ENCODE measurements at places on chromosomes 7 and 10.
A peak's percentile ranks its signal among the peaks of the same experiment; 100 is the strongest.

DNA sequence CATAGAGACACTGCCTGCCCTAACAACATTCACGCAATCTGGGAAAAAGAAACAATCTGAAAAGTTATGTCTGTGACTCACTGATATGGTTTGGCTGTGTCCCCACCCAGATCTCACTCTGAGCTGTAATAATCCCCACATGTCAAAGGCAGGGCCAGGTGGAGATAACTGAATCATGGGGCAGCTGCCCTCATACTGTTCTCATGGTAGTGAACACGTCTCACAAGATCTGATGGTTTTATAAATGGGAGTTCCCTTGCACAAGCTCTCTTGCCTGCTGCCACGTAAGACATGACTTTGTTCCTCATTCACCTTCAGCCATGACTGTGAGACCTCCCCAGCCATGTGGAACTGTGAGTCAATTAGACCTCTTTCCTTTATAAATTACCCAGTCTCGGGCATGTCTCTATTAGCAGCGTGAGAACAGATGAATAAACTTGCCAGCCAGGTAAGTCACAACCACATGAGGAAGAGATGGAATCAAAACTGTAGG, 341.5 kb upstream of the AOAH start:
- peak; percentile 6 for DNase-seq

DNA sequence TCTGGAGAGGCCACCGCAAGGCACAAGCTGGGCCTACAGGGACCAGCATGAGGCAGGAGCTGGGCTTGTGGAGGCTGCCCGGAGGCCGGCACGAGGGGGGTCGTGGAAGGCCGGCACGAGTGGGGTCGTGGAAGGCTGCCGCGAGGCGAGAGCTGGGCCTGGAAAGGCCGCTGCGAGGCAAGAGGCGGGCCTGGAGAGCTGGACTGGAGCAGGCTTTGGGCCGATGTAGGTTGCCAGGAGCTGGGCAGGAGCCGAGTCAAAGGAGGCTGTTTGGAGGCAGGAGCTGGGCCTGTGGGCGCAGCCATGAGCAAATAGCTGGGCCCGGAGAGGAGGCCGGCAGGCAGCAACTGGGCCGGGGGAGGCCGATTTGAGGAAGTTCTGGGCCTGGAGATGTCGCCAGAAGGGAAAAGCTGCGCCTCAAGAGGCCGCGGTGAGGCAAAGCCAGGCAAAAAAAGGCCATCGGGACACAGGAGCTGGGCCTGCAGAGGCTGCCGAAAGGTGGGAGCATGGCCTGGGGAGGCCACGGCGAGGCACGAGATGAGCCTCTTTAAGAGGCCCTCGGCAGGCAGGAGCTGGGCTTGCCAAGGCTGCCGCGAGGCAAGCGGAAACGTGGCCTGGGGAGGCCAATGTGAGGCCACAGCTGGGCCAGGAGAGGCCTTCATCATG, 26.5 kb downstream of the MDH2 start:
- DNase-seq = no peak

GRCh38 chr10:131134001-131134576, 177.4 kb downstream of the TCERG1L start:
- no peak for DNase-seq

DNA sequence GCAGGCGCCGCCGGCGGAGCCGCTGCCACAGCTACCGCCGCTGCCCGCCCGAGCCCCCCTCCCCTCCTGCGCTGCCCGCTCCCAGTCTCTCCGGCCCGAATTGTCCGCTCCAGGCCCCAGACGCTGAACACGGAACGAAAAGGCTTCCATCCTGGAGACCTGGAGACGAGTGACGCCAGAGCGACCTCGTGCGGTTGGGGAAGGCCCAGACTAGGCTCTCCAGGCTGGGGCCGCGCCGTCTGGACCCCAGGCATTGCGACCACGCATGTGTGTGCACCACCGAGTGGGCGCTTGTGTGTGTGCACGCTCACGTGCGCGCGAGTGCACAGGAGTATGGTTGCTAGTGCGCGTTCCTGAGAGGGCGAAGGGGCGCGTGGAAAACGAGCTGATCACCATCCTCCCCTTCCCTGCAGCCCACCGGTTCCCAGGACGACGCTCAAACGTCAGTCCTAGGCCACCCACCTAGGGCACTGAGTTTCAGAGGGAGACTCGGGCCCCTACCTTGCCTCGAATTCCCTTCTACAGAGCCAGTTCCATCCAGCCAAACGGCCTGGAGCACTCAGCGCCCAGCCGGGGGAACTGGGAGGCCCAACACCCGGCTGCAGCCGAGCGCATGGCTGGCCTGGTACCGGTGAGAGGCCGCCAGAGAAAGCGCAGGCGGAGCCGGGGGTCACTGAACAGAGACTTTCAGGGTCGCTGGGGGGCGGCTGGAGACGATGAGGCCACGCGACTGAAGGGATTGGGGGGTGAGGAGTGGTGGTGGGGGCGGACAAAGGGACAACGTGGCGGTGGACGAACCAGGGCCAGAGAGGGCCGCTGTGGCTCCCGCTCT, 11.6 kb downstream of the LBX1 start:
- DNase-seq = no peak

DNA sequence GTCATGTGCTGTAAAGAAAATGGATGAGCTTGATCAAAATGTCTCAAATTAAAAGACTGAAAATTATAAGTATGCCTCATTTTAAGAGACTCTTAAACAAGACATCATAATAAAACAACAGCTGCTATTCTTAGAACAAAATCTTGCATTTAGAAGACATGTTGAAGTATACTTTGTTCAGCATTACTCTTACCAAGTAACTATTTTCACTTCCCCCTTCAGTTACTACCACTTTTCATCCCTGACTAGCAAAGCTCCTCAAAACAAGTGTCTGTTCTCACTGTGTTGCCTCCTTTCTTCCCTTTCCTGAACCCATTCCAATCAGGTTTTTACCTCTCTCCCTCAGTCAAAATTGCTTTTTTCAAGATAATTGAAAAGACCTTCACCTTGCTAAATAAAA, 31.6 kb downstream of the ELAPOR2 start:
- no peak for DNase-seq

DNA sequence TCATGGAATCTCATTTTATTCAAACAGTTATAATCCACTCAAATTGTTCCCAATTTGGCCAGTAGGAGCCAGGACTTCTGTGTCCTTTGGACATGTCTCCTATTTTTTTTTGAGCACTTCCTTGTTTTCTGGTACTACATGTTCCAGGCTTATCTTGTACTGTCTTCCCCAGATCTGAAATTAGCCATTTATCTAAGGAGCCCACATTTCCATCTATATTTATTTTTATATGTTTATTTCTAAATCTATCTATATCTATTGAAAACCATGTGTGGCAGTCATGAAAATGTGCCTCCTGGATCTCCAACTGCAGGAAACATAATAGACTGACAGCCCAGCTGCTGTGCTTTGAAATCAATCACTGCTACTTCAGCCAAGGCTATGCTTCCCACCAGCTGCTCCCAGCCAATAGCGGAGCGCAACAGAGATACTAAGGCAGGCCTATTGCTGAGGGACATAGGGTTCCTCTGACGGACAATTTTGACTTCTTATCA, 147.1 kb downstream of the LRRC4 start:
- no peak for DNase-seq

DNA sequence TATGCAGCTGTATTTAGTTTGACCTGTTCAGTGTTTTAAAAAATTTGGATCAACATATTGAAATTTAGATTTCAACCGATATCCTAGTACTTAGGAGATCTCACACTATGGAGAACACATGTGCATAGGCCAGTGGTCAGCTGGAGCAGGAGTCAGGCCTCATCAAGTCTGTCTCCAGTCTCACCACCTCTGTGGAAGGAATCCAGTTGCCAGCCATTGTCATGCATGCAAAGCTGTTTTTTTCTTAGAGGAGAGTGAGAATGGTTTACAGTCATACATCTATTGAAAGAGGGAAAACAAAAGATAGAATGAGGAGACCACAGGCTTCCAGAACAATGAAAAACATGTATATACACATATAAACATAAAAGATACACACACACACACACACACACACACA, 7.6 kb upstream of the CLEC5A start:
- no peak for DNase-seq

- DNase-seq = no peak
Measured at GRCh38 chr7:2200584-2200980, 32.2 kb downstream of the MAD1L1 start.

DNA sequence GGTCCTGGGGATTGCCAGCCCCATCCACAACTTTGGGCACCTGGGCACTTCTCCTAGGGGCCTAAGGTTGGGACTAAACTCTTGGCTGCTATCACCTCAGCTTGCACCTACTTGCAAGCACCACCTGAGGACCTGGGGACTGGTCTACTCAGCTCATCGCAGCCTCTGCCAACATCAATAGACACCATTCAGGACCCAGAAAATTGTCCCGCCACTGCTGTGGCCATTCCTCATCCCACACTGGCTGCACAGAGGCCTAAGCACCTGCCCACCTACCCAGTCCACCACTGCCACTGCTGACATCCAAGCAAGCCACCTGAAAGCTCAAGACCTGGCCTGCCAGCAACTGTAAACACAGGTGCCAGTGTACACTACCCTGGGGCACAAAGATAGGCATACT, 234.1 kb downstream of the STK31 start:
- DNase-seq = no peak

DNA sequence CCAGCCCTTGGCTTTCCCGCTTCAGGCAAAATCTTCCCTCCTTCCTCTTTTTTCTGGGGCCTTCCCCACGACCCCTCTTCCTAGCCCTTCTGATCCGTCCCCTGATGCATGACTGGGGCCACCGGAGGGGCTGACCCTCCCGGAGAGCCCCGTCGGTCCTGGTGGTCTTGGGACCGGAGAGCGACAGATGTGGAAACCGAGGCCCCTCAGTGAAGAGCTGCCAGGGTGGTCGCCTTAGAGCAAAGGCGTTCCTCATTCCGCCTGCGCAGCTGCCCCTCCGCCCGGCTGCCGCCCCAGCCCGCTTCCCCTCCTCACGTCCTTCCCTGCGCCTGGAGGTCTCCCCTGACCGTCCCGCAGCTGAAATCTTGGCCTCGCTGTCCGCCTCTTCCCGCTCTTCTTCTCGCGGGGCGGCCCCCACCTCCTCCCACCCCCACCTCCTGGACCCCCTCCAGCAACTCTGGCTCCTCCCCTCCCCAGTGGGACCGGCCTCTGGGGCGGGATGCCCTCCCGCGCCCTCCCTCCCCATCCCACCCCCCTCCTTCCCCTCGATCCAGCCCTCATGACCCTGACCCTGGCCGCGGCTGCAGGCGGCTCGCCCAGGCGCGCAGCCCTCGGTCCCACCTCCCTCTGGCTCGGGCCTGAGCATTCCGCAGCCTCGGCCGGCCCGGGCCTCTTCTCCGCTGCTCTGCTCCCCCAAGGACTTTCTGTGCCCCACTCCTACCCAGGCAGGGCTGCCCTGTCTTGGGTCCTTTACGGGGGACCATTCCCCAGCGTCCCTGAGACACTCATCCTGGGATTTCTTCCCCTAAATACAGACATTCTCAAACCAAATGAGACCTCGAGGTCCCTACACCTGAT, at the start of gene RARRES2:
RARRES2 (minus strand) TSS at position 367 of the 858 bp plus-strand sequence. CDS start 1,020 bp downstream, outside the sequence.
- DNase-seq = no peak

- no peak for DNase-seq
Measured at GRCh38 chr7:25596443-25596842, 368.2 kb upstream of the NPVF start.

- DNase-seq = no peak
Measured at GRCh38 chr10:57420881-57421280, 846.8 kb downstream of the IPMK start.

- no peak for DNase-seq
Measured at GRCh38 chr7:132207782-132208181, 368.5 kb downstream of the PLXNA4 start.

GRCh38 chr7:10804770-10805169, 168.9 kb upstream of the PHF14 start:
- no peak for DNase-seq

DNA sequence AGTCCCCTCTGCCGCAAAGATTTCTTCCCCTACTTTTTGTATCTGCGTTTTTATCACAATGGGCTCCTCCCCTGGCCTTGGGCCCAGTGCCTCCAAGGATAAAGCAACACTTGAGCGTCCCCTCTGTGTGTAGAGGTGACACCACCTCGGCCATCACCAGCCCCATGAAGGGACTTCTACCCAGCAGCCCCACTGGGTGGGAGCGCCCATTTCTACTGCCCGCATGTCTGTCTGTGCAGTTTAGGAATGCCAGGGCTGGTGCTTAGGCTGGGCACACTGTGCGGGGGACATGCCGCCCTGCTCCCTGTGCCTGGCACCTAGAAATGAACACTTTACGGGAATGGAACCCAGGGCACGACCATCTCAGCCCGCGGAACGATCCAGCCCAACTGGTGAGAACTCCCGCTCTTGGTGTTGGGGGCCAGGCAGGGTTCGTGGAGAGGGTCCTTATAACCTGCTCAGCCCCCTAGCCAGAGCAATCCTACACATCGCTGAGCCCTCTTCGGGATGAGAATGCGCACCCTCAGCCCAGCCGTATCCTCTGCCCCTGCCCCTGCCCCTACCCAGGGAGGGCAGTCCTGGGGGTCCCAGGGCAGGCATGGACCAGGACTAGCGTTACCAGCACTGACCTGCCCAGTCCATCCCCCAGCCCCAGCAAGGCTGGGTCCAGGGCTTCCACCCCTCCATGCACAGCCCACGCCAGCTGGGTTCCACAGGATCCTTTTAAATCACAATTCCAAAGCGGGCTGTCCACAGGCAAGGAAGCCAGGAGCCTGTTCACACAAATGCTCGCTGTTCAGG, 12.8 kb downstream of the CRYGN start:
- DNase-seq = no peak

DNA sequence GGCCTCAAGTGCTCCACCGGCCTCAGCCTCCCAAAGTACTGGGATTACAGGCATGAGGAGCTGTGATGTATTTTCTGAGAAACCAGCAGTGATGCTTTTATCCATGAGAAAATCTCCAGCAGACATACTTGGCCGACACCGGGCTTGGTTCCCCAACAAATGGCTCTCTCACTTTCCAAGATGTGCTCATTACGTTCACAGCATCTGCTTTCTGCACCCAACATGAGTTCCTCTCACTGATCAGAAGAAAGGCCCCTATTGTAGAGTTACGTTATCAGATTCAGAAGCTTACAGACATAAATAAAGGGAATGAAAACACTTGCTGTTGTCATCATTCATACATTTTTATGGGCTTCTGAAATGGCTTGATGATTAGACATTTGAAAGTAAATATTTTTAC, 95.0 kb downstream of the CALD1 start:
- no peak for DNase-seq

DNA sequence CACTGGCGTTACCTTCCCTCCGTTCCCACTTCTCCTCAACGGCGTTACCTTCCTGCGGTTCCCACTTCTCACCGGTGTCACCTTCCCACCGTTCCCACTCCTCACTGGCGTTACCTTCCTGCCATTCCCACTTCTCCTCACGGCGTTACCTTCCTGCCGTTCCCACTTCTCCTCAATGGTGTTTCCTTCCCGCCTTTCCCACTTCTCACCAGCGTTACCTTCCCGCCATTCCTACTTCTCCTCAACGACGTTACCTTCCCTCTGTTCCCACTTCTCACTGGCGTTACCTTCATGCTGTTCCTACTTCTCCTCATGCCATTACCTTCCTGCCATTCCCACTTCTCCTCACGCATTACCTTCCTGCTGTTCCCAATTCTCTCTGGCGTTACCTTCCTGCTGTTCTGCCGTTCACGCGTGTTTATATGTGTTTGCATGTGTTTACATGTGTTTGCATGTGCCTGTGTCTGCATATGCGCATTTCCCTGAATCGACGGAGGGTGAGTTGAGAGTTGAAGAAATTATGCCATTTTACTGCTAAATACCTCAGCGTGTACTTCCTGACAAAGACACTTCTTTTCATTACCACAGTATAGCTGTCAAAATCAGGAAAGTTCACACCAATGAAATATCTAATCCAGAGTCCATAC, 23.2 kb upstream of the CFAP46 start:
- DNase-seq = no peak

Measured in activated naive CD8-positive, alpha-beta T cell treated with anti-CD3 and anti-CD28 coated beads for 36 hours (primary cell).